ENCODE measurements at places on chromosomes 2 and 18. TPM values are rescaled to one million over a fixed set of nuclear protein-coding genes. Genes with fewer than 3 reads are reported as not detected.

DNA sequence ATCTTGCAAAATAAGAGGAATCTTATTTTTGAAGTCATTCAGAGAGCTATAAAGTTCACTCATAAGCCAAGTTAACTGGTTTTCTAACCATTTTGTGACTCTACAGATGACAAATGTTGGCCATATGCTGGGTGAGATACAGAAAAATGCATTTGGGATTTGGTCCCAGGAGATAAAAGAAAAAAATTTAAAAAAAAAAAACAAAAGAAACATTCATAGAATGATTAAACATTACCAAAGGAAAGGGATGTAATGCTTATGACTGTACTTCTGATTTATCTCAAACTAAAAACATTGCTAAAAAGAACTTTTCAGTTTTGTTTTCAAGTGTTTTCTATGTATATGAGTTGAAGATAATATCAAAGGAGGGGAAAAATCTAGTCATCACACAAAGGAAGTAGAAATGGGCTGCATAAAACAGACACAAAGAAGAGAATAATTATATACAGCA lies 43.1 kb downstream of the PELI1 start:
- DNase-seq, result peak; percentile 8

- no peak for DNase-seq
Observed at GRCh38 chr2:119028327-119029174, 86.6 kb downstream of the MARCO start.

DNA sequence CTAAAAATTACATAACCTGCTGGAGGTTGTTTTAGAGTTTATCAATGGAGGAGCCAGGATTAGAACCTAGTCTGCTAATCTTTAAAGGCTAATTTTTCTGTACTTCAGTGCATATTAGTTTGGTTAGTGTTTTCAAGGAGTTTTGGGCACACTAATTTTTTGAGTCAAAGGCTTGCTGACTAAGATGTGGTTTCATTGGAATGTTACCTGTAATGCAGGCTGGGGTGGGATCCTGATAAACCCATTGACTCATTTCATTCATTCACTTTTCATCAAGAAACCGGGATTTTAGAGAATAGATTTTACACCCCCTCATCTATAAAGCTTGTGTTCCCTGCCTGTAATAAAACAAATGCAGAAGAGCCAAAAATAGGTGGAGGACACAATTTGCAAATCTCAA lies 91.9 kb upstream of the IL1R2 start:
- no peak for DNase-seq

Gene VWA3B
- not detected for polyA plus RNA-seq

- no peak for DNase-seq
Observed at GRCh38 chr2:145258903-145259579, 739.1 kb upstream of the ZEB2 start.

- no peak for DNase-seq
Observed at GRCh38 chr18:79784071-79784913, 13.4 kb upstream of the KCNG2 start.

Gene NLRC4
- polyA plus RNA-seq, result not detected

GRCh38 chr2:206558492-206558891 lies 83.8 kb upstream of the FAM237A start:
- peak; percentile 0 for DNase-seq

DNA sequence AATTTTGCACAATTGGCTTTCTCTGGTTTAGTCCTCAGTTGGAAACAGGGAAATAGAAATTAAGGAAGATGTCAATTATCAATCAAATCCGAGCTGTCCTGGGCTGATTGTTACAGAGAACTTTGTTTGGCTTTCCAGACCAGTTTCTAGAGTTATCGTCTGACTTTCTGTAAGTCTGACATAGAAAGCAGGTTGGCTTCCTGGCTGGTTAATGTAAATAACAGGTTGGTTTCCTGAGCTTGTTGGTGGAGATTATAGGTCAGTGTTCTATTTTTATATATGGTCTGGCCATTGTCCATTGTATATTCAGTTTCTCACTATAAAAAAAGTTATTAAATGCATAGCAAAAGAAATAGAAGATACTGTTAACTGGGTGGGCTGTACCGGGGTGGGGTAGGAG lies 204.8 kb downstream of the MBD2 start:
- no peak for DNase-seq

- no peak for DNase-seq
Observed at GRCh38 chr2:98608116-98608961, at the start of the genes COA5 and UNC50. TSS of gene COA5 (minus strand) at chr2:98608512. CDS start at chr2:98608405, 107 bp downstream. TSS of gene UNC50 (plus strand) at chr2:98608589. CDS start at chr2:98609760, 1,171 bp downstream.

Gene ATP6V1B1
- polyA plus RNA-seq, result 1.3 TPM

- DNase-seq, result no peak
Observed at GRCh38 chr18:48290162-48290926, 118.8 kb downstream of the ZBTB7C start.

DNA sequence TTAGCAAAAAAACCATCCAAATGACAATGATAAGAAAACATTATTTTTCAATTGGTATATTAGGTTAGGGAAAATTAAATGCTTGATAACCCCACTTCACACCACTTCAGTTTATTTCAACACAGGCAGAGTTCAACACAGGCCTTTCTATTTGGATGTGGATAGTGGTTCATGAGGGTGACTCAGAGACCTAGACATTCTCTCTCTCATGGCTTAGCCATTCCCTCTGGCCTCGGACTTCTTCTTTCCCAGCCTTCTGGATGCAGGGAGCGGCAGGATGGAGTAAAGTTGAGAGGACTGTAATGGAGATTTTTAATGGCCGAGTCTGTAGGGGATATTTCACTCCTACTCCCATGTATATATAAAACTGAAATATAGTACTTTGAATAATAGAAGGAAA lies 109.7 kb downstream of the CTNNA2 start:
- no peak for DNase-seq

DNA sequence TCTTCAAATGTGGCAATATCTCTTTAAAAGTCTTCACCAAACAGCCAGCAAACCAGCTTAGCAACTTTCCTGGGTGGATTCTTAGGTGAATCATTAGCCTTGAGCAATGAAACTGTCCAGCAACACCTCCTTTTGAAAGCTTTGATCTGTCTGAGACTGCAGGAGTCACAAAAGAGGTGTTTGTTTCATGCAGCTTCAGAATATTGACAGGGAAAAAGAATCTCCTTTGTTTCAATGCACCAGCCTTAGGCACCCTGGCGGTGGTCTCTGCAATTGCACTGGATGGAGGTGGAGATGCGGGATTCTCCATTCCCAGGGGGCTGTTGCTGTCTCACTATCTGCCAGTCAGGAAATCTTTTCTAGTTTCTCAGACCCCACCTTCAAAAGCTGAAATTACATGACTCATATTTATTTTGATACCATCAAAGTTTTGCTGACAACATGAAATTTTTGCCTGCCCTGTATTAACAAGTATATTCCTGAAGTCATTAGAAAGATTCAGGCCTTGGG lies 76.0 kb upstream of the DSG1 start:
- no peak for DNase-seq

- no peak for DNase-seq
Observed at GRCh38 chr2:106058469-106059137, 135.5 kb downstream of the UXS1 start.

DNA sequence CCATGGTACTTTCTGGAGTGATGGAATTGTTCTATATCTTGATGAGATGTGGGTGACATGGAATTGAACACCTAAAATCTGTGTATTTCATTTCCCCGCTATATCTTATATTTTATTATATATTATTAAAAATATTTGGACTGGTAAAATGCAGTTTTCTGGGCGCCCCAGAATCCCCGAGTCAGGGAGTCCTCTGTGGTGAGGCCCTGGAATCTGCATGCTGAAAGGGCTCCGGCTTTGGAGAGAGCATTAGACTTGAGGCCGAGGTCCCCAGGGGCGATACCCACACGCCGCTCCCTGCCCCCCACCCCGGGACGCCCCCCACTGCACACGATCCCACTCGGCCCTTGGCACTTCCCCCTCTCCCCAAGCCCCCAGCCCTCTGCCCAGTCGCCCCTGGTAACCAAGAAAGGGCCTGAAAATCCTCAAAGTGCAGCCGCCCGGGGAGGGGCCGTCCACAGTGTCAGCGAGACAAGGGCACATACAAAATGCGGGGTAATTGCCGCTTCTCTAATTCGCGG lies 126.0 kb downstream of the ZFP36L2 start:
- no peak for DNase-seq

Gene CEP192
- polyA plus RNA-seq, result 17.0 TPM

Gene HRH4
- polyA plus RNA-seq, result 0.05 TPM

Gene MIB1
- 10.0 TPM for polyA plus RNA-seq

Gene SLC66A2
- 26.4 TPM for polyA plus RNA-seq

GRCh38 chr2:21915201-21915600 lies 791.4 kb downstream of the TDRD15 start:
- DNase-seq, result no peak

All from BJ (cell line).